Neural crest cell (in vitro differentiated cells): ENCODE measurements at places on chromosomes 7 and 10. TPM values are rescaled to one million over a fixed set of nuclear protein-coding genes. Genes with fewer than 3 reads are reported as not detected.

DNA sequence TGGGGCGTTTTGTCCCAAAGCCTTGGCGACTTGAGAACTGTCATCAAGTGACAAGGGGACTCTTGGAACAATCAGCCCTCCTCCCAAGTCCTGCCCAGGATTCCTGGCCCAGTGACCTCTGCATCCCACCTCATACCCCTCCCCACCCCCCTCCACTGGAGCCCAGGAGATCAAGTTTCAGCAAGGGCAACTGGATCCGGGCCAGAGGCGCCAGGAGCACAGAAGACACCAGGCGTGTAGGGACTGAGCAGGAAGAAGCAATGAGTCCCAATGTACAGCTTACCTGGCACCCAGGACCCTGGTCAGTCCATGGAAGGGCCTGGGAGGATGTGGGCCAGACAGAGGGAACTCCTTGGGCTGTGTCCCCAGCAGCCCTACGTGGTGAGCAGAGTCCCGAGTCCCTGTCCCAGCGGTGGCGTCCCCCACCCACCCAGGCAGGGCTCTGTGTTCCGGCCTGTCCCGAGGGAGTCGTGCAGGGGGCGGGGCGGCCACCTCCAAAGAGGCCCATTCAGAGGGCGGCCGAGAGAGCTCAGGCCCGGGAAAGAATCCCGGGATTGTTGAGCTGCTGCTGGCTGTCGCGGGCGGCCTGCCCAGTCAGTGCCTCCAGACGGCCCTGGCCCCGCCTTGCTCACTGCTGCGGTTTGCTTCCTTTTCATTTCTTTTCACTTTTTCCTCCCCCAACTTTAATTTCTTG, 254.1 kb downstream of the TNS3 start:
- DNase-seq = peak; percentile 82

- no peak for DNase-seq
Observed at GRCh38 chr10:38127812-38128211, 33.7 kb downstream of the ZNF37A start.

GRCh38 chr7:149846021-149846420, 7.8 kb downstream of the ZNF862 start:
- no peak for DNase-seq

DNA sequence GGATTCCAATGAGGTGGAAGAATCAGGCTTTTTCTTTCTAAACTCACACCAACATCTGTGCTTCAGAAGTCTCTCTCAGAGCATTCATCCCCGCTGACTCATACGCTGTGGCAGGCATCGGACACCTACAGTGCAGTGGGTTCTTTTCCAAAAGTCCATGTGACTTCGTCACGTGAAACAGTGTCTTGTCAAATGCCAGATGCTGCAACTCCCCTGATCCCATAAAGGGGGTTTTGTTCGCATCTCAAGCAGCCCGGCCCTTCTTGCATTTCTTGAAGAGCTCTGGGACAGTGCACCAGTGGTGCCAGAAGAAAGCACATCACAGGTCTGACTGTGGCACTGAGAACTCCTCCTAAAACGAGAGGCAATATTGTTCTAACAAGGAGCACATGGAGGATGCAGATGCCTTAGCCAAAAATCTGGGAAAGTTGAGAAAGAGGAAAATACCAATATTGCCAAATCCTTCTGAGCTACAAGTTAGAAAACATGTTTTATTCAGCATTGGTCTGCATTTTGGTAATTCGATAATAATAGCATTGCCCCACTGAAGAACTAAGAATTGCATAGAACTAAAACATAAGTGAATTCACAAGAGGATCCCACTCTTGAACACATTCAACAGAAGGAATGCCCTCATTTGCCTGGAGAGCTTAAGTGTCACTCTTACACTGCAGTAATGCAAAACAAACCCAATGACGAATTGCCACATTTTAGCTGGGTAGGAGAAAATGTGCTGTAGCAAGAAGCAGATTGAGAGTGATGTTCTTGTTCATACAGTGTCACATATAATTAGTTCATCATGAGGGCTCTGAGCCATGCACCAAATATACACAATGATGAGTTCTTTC, 204.4 kb downstream of the CXCL12 start:
- DNase-seq = no peak

- peak; percentile 65 for DNase-seq
Observed at GRCh38 chr7:85041605-85042216, 145.1 kb downstream of the SEMA3D start.

DNA sequence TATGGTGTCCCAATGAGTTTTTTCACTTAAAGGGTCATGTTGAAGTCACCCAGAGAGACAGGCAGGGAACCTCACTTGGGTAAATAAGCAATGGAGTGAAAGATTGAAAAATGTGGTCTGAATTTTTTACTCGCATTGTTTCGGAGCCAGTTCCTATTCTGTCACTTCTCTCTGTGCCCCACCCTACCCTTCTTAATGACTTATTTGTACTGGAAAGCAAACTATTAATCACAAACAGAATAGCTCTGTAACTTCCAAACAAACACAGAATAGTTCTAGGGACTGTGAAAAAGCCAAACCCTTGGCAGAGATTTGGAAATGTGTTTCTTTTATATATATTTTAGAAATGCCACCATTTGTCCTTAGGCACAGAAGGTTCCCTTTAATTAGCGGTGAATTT, 76.0 kb downstream of the LRMDA start:
- no peak for DNase-seq

GRCh38 chr10:127343821-127344220, 147.4 kb upstream of the INSYN2A start:
- DNase-seq = no peak

DNA sequence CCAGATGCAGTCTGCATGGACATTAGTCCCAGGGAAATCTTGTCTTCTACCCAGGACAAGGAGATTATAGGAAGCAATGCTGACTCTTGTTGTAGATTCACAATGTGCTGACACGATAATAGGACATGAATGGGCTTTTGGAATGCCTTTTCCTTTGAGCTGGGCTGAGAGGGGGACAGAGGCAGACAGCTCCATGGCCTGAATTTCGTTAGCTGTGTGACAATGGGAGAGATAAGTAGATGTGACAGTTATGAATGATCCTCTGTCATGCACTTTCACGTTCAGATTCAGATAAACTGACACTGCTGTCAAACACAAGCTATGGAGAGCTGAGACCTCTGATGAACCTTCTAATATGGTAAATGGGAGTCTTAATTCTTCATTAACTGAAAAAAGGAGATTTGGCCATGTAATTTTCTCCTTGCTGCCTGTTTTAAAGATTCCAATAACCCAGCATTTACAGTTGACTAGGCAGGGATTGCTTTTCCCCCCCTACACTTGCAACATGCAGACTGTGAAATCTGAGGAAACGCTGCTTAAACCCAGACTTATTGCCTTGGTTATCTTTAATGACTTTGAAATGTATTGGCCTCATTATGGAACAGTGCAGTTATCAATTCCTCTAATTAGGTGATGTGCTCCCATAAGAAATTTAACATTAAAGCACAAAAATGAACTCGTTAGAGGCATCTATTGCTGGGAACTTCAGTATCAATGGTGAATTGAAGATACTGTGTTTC, 669.3 kb downstream of the AUTS2 start:
- DNase-seq = no peak

DNA sequence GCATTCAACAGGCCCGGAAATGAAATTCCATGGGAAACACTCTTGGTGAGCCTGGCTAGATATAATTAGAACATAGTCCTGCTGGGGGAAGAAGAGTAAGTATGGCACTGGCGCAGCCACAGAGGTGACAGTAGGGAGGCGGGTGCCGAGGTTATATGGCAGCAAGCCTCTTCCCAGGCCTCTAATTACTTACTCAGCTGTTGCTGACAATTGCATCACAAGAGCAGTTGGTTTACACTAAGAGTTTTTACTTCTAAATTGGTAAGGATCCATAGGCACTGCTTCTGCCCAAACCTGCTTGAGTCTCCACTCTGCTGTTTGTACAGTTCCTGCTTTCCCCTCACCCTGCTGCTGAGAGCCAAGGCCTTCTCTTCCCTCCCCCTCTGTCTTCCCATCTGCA, 93.3 kb upstream of the DUSP5 start:
- no peak for DNase-seq

DNA sequence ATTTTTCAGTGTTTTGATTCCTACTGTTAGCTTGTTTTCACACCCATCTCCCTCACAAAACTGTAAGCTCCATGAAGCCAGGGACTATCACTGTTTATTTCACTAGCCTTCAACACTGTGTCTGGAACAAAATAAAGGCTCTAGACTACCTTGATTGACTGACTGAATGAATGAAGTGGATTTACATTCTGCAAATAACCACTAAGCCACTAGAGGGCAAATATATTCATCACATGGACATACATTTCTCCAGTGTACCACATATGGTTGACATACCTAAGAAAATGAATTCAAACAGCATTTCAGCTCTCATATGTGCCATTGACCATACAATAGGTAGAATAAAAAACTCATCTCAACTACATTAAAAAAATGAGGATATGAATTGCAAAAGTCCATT, 185.9 kb downstream of the RAB11FIP2 start:
- DNase-seq = no peak

GRCh38 chr7:25565949-25566348, 337.7 kb upstream of the NPVF start:
- DNase-seq = peak; percentile 71

- no peak for DNase-seq
Observed at GRCh38 chr10:58515291-58515941, 2.7 kb downstream of the BICC1 start.

GRCh38 chr7:123748171-123748733, 551 bp downstream of the WASL start:
- peak; percentile 18 for DNase-seq

GRCh38 chr7:57417736-57418135, 32.2 kb upstream of the ZNF716 start:
- DNase-seq = no peak

DNA sequence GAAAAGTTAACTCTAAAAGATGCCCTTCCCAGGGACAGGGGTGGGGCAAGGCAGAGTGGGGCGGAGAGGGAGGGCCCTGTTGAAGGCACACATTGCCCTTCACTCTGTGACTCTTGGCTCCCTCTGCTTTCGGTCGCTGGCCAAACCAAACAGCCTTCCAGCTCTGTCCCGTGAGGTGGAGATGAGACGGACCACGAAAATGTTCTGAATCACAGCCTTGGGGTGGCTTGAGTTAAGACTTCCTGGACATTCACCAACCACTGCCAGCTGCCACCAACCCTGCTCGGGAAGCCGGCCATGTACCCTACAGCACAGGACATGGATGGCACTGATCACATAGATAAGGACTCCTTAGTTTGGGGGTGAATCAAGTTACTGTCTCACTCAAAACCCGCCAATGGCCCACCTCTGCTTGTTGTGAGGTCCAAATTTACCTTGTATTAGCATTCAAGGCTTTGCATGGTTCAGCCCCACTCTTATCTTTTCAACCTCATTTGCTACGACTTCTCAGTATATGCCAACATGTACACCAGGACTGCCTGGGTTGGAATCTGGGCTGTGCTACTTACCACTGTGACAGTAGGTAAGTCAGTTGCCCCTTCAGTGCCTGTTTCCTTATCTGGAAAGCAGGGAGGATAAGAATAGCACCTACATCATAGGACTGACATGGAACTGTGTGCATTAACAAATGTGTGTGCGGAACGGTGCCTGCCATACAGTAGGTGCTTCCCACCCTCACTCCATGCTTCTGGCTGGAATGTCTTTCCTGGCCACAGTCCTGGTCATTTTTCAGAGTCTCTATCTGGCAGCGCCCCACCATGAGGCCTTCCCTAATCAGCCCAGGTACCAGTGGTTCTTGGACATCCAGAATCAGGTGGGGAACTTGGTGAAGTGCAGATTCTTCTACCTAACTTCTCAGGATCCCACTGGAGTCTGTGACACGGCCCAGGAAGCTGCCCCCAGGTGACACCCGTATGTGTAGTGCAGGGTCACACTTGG, 28.0 kb downstream of the ITPRIP start:
- no peak for DNase-seq

GRCh38 chr10:89966211-89966610, 264.8 kb downstream of the KIF20B start:
- no peak for DNase-seq

- peak; percentile 38 for DNase-seq
Observed at GRCh38 chr7:94394437-94395140, at the start of gene COL1A2. TSS of gene COL1A2 (plus strand) at chr7:94394895. CDS start at chr7:94395032, 137 bp downstream.

- no peak for DNase-seq
Observed at GRCh38 chr7:157495177-157495553, 158.4 kb downstream of the DNAJB6 start.

DNA sequence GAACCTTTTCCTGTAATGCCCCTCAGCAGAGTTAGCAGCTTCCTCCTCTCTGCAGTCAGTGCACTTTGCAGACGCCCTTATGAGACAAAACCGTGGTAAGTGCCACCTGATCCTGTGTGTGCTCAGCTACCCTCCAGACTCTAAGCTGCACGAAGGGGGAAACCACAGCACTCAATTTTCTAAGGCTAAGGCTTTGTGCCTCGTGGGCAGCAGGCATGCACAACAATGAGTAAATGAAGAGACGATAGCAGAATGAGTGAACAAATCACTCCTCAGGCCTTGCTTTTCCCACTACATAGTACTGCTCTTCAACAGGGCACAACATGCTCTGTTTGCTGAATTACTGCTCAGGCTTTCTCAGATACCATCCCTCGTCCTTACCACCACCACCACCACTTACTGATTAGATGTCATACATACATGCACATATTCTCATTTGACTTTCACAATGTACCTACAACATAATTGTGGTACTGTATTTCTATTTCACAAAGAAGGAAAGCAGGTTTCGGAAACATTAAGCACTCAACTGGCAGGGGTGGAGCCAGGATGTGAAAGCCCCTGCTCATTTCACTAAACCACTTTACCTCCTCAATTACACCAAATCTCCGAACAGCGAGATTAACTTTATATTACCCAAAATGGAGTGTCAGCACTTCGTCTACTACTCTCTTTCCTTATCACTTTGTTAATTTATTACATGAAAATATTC, 85.4 kb downstream of the ICA1 start:
- DNase-seq = no peak

DNA sequence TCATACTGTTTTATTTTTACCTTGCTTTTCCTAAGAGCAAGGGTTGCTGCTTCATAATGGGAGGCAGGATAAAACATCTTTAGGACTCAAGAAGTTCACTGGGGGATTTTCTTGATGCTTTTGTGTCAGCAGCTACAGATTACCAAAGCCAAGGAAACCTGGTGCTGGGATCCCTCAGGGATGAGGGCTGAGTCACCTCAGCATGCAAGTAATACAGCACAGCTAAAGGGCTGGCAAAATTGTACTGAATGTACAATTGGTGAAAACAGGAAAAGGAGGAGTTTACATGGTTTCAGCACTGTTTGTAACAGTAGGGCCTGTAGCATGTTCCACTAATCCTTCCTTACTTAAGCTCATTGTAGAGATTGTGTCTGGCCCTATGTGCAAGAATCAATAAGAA, 1056.8 kb downstream of the SORCS1 start:
- no peak for DNase-seq

The SLC16A9 gene
- 21.0 and 23.1 TPM in 2 replicates for total RNA-seq

The FEZF1 gene
- not detected in 2 replicates for total RNA-seq

The FZD8 gene
- total RNA-seq = 3.5 and 3.7 TPM in 2 replicates

The PPP2R2D gene
- 39.3 and 45.0 TPM in 2 replicates for total RNA-seq

The GSDME gene
- 18.9 and 21.9 TPM in 2 replicates for total RNA-seq

The CYP26A1 gene
- 0.23 and 0.30 TPM in 2 replicates for total RNA-seq

The SPRN gene
- total RNA-seq = 0.37 and 0.48 TPM in 2 replicates

The EPO gene
- total RNA-seq = 0.23 and 0.30 TPM in 2 replicates

The ZNF425 gene
- 4.9 and 5.8 TPM in 2 replicates for total RNA-seq

The PAPSS2 gene
- 1.3 and 2.7 TPM in 2 replicates for total RNA-seq

The NEUROD6 gene
- total RNA-seq = not detected in 2 replicates

The ADARB2 gene
- total RNA-seq = 1.6 and 1.8 TPM in 2 replicates

The OR13A1 gene
- 0.09 TPM in 1 of 2 replicates, not detected in the other for total RNA-seq

The CPEB3 gene
- 1.4 and 1.6 TPM in 2 replicates for total RNA-seq
